ENCODE measurements at places on chromosomes 4 and X.

- no peak for DNase-seq
These were observed 19.6 kb upstream of the SASH3 start for GRCh38 chrX:129760155-129760554.

GRCh38 chr4:67236788-67237187 lies 308.5 kb downstream of the CENPC start:
- no peak for DNase-seq

DNA sequence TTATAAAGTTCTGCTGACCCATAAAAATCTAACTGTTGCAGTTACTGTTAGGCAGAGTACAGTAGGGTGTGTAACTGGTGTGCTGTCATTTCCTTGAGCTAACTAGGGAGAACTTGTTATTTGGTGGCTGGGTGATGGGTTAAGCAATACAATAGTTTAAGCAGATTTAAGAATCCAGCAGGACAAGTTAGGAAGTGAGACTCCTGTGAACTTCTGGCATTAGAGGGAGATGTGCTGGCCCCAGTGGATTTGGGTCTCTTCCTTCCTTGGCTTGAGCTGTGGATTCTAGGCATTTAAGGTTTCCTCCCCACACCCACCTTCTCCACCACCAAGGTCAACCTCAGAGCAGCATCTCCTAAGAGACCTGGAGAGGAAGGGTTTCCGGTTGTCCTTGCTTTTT lies 70.5 kb downstream of the CLCN5 start:
- DNase-seq = no peak

DNA sequence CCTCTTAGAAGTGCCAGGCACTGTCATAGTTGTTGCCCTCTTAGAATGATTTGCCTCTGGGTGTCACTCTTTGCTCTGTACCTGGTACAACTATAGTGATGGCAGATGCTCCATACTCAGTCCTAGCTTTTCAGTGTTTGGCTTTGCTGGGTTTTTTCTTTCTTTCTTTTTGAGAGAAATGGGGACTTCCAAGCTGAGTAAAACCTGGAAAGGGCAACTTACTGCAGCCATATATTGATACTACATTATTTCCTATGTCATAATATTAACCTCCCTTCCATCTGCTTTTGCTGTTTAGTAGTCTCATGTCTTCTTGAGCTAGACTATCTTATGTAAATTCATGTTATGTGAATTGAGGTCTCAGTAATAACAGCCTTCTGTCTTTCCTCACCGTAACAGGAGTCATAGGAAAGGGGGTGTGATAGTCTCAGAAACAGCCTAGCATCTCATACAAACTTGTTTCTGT lies 49.0 kb downstream of the NIPAL1 start:
- DNase-seq = no peak

DNA sequence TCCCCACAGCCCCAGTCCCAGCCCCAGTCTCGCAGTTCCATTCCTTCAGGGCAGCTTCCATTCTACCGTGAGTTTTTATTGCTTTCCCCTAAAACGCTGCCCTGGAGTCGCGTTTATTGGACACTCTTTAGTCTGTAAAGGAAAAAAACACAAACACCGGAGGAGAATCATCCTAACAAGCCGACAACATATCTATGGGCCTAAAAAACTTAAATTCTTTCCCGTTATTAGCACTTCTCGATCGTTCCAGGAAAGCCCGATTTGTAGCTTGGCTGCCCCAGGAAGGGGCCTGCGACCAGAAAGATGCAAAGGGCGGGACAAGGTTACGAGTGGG lies 178.5 kb downstream of the CBR4 start:
- DNase-seq = no peak

DNA sequence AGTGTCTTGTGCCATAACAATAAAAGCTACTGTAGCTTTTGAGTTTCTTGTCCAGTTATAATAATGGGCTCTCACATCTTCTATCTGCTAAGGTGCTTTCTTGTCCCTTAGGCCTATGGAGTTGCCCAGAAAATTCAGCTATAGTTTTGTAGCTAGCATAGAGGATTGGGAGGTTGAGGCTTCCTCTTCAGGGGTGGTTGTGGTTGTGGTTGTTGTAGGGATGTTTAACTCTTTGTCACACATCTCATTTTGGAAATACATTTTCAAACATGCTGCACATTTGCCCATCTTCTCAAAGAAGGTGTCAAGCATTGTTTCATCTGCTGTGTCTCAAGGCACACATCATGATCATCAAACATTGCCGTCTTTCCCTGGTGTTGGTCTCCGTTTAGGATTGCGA lies 65.0 kb downstream of the ATXN3L start:
- DNase-seq = no peak

GRCh38 chrX:44392767-44393166 lies 49.3 kb upstream of the EFHC2 start:
- no peak for DNase-seq

GRCh38 chr4:102824398-102824797 lies 3.0 kb downstream of the UBE2D3 start:
- DNase-seq = no peak

- peak; percentile 90 for DNase-seq
These were observed at the start of gene DCLK2 for GRCh38 chr4:150078041-150078578. Gene DCLK2 (plus strand): TSS chr4:150078445. CDS start chr4:150079028, 583 bp downstream.

GRCh38 chr4:787561-787981 lies 38.4 kb downstream of the CPLX1 start:
- DNase-seq = no peak

DNA sequence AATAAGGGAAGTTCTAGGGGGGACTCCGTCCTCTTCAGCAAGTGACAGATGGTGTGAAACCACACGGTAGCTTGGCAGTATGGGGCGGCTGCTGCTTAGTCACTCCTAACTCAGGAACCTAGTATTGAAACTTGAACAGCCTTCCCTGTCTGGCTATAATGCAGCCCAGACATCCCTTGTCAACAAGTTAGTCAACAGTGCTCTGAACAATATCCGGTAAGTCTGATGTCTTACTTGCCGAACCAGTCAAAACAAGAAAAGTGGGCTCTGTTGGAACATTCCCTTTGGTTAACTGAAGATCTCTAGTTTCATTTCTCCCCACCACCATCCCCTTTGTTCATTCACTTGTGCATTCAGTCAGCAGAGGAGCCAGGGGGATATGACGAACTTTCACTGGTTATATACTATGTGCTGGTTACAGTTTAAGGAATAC lies 18.7 kb upstream of the CXCL13 start:
- peak; percentile 44 for DNase-seq

- DNase-seq = no peak
These were observed 54.0 kb downstream of the METTL14 start for GRCh38 chr4:118739022-118739713.

DNA sequence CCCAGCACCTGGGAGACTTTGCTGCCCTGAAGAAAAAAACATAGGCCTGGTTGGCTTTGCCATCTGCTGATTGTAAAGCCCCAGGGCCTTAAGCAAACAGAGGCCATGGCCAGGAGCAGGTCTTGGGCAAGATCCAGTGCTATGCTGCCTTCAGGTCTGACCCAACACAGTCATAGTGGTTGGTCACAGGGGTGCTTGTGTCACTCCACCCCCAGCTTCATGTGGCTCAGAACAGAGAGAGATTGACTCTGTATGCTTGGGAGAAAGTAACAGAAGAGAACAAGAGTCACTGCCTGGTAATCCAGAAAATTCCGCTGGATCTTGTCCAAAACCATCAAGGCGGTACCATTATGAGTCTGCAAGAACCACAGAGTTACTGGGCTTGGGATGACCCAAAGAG lies 24.4 kb upstream of the SMARCA5 start:
- DNase-seq = no peak

DNA sequence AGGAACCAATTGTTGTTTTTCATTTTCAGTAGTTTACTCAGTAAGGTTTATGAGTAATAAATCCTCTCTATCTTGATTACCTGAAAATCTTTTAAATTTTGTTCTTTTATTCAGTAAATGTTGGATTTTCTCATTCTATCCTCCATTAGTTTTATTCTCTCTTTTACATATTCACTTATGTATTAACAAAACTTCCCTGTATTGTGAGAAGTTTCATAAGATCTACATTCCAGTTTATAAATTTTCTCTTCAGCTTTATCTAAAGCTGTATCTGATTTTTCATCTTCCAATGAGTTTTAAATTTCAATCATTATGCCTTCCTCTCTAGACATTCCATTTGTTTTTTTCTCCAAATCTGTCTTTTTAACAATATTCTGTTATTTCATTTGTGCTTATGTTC lies 310.2 kb downstream of the UNC5C start:
- DNase-seq = no peak

DNA sequence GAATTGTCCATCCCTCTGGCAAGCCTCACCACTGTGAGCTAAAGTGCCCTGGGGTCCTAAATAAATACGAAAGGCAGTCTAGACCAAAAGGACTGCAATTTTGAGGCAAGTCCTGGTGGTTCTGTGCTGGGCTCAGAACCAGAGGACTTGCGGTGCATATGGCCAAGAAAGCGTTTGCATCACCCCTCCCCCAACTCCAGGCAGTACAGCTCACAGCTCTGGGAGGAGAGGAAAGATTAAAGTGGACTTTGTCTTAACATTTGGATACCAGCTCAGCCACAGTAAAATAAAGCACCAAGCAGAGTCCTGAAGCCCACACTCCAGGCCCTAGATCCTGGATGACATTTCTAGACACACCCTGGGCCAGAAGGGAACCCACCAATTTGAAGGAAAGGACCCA lies 24.9 kb downstream of the RNF128 start:
- DNase-seq = no peak

- DNase-seq = no peak
These were observed 508.5 kb downstream of the MID1IP1 start for GRCh38 chrX:39309721-39310152.

DNA sequence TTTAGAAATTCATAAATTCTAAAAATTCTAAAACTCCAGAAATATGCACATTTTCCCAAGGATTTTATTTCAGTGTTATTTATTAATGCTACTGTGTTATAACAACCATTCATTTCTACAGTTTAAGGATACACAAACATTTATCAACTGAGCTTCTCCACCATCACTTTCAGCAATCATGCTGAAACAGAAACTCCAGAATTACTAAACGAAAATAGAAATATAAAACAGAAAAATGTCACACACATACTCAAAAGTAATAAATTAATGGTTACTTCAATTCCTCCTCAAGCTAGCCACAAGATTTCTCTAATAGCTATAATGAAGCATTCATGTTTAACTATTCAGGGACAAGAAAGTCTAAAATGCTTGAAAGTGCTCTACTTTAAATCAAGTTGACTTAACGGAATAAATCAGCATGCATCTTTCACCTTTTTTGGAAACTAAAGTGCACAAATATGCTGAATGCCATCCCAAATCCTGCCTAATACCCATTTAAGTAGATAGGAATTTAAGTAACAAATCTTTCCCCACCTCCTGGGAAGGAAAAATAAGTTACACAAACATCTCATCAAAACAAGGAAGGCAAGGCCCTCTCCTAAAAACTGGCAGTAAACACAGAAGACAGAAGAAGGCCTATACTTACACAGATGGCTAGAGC lies 563 bp downstream of the FAM13A start:
- no peak for DNase-seq
